Colonic mucosa (tissue), 4 donors: ENCODE measurements at places on chromosomes 16 and 17. TPM values are rescaled to one million over a fixed set of nuclear protein-coding genes. Genes with fewer than 3 reads are reported as not detected.

KRTAP9-8 gene
- total RNA-seq, result not detected

SEPTIN12 gene
- total RNA-seq, result not detected

SULT1A1 gene
- 61.7 TPM for total RNA-seq

SLC16A13 gene
- total RNA-seq, result 13.9 TPM

NOG gene
- 0.27 TPM for total RNA-seq

MPO gene
- total RNA-seq, result not detected

POLR2C gene
- 56.0 TPM for total RNA-seq

EPN3 gene
- total RNA-seq, result 18.3 TPM

CLDN7 gene
- 798 TPM for total RNA-seq

- no peaks in the 10 kb centered on the region for H3K36me3 ChIP-seq
- H3K4me3 ChIP-seq, result no peak overlapping the region
- no peak for DNase-seq
- no peak overlapping the region for H3K27ac ChIP-seq
Observed at GRCh38 chr17:4344926-4345325, 21.5 kb downstream of the UBE2G1 start.

- DNase-seq, result no peak
- H3K27me3 ChIP-seq, result no peaks in the 10 kb centered on the region
- H3K27ac ChIP-seq, result no peak overlapping the region
- no peak overlapping the region for H3K4me3 ChIP-seq
- H3K36me3 ChIP-seq, result no peaks in the 10 kb centered on the region
Observed at GRCh38 chr16:1710811-1711507, 5.0 kb downstream of the MAPK8IP3 start.

- no peaks in the 10 kb centered on the region for H3K36me3 ChIP-seq
- H3K27me3 ChIP-seq, result no peaks in the 10 kb centered on the region
- DNase-seq, result no peak
- H3K4me3 ChIP-seq, result no peak overlapping the region
- H3K4me1 ChIP-seq, result no peaks in the 10 kb centered on the region
Observed at GRCh38 chr17:80504686-80505413, 28.4 kb upstream of the NPTX1 start.

DNA sequence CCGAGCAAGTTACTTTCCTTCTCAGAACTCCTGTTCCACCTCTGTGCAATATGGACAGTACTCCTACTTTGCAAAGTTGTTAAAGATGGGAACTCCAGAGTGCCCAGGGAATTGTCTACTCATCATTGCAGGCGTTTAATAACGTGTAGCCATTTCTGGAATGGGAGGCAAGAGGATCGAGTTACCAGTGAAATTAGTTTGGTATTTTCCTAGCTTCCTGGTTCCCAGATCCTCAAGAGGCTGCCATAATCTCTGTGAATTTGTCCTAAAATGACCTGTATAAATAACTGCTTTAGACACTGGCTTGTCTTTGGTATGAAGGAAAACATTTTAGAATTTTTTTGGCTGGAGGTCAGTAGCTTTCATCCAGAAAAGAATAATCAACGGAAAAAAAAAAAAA is 27.7 kb downstream of the WWOX start:
- no peaks in the 10 kb centered on the region for H3K4me1 ChIP-seq
- no peaks in the 10 kb centered on the region for H3K27me3 ChIP-seq
- no peak for DNase-seq
- H3K27ac ChIP-seq, result no peak overlapping the region

GRCh38 chr17:6903326-6903900 is 71.9 kb upstream of the TEKT1 start:
- no peaks in the 10 kb centered on the region for H3K4me1 ChIP-seq
- H3K27me3 ChIP-seq, result no peaks in the 10 kb centered on the region
- no peak for DNase-seq
- no peak overlapping the region for H3K4me3 ChIP-seq
- H3K27ac ChIP-seq, result no peak overlapping the region

DNA sequence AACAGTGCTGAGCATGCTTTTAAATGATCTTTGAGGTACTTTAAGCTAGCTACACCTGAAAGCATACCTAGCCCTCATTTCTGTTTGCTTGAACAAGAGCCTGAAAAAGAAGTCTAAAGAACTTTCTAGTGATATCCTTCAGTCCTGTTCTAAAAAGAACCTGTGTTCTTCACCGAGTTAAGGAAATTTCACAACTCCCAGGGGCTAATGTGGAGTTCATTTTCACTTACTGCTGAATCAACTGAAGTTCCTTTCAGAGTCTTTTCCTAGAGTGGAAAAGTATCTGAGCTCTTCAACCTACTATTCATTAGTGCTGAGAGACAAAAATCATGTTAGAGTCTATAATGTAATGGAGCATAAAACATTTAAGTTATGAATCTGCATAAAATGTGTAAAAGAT is 66.9 kb downstream of the CHD9 start:
- no peaks in the 10 kb centered on the region for H3K4me1 ChIP-seq
- H3K27ac ChIP-seq, result no peak overlapping the region
- DNase-seq, result no peak
- H3K4me3 ChIP-seq, result no peak overlapping the region

GRCh38 chr16:31568577-31569359 is 41.1 kb downstream of the AHSP start:
- no peaks in the 10 kb centered on the region for H3K4me1 ChIP-seq
- H3K36me3 ChIP-seq, result no peaks in the 10 kb centered on the region
- H3K27ac ChIP-seq, result no peak overlapping the region
- H3K27me3 ChIP-seq, result no peaks in the 10 kb centered on the region
- peak; percentile 20 for DNase-seq

DNA sequence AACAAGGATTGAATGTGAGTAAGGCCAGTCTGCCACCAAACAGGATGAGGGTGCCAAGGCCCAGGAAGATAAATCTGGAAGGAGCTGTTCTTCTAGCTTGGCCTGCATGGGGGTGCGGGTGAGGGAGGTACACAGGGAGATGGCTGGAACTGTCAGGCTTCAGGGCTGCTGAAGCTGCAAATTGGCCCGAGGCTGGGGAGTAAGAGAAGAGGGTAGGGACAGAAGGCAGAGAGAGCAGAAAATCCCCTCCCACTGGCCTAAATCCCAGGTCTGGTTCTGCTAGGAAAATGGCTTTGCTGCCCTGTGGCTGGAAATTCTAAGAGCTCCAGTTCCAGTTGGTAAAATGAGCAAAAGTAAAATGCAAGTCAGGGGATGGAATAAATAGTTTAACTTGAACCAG is 87.9 kb downstream of the CCDC182 start:
- H3K27ac ChIP-seq, result no peak overlapping the region
- no peak overlapping the region for H3K4me3 ChIP-seq
- H3K36me3 ChIP-seq, result no peaks in the 10 kb centered on the region
- no peak for DNase-seq

DNA sequence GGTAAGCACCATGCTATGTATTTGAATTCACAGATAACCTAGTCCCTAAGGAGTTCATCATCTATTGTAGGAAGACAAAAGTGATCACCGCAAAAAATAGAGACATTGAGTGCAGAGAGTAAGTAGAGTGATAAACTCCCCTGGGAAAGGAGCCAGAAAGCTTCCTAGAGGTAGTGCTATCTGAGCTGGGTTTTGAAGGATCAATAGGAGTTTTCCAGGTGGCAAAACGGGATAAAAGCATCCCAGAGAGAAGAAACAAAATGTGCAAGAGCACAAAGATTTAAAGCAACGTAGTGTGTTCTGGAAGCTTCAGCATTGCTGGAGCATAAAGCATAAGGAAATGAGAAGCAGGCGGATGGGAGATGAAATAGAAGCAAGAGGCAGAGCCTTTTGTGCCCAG is 120.7 kb upstream of the PLCG2 start:
- H3K27ac ChIP-seq, result no peak overlapping the region
- DNase-seq, result no peak
- H3K4me1 ChIP-seq, result no peaks in the 10 kb centered on the region
- H3K4me3 ChIP-seq, result no peak overlapping the region
- H3K36me3 ChIP-seq, result peaks cover 20% of the 10 kb centered on the region

GRCh38 chr16:56355786-56356275 is 69.5 kb downstream of the AMFR start:
- H3K27ac ChIP-seq, result no peak overlapping the region
- no peak for DNase-seq

- no peaks in the 10 kb centered on the region for H3K36me3 ChIP-seq
- no peaks in the 10 kb centered on the region for H3K27me3 ChIP-seq
- no peaks in the 10 kb centered on the region for H3K4me1 ChIP-seq
- DNase-seq, result peak; percentile 72
- peak overlapping the region; percentile 66 for H3K27ac ChIP-seq
Observed at GRCh38 chr17:8287651-8288335, 677 bp upstream of the RANGRF start.

DNA sequence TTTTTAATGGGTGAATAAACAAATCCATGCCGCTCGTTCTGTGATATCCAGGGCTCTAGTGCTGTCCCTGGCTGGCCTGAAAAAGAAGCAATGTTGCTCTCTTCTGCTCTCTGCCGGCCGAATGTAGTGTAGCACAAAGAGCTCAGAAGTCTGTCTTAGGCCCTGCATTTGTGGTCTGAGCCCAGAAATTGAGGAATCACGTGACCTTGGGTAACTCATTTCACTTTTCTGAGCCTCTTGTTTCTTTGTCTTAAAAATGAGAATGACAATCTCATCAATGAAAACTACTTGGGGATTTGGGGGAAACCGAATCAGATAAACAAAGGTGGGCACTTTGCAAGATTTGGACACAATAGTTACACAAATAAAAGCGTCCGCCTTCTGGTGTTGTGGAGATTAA is 381.6 kb upstream of the ASIC2 start:
- DNase-seq, result peak; percentile 50
- no peaks in the 10 kb centered on the region for H3K27me3 ChIP-seq
- no peaks in the 10 kb centered on the region for H3K36me3 ChIP-seq

DNA sequence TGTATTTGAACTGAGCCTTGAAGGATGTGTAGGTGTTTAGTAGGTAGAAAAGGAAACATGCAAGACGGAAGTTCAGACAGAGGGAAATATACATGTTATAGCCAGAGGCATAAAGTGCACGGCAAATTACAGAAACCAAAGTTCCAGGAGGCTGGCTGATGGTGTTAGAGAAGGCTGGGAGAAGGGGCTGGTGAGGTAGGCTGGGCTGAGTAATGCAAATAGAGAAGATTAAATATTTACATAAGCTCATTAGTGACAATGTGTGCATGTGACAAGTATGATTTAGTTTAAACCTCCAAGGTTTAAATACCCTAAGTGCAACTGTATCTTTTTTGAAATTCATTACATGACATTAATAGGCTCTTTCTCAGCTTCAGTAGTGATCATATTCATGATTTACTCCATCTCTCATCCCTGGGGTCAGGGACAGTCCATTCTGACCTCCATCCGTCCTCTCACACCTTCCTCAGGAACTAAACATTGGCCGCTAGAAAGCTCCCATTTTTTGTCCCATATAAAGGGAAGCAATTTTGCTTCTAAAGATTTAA is 399.8 kb upstream of the SALL1 start:
- no peaks in the 10 kb centered on the region for H3K27me3 ChIP-seq
- H3K4me3 ChIP-seq, result no peak overlapping the region
- no peaks in the 10 kb centered on the region for H3K4me1 ChIP-seq
- no peaks in the 10 kb centered on the region for H3K36me3 ChIP-seq

DNA sequence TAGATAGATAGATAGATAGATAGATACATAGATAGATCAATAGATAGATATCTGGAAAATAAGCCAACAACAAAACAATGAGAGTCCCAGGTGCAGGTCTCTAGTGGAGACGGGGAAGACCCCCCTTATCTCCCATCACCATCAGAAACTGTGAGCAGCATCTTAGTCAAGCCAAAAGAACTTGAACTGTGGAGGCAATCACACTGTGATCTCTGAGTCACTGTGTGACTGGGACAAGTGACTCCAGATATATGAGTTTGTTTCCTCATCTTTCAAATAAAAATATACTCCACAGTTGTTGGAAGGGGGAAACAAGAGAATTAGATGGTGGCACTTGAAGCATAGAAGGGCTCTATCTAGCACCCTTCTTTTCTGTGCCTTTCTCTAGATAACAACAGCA is 42.1 kb downstream of the NOG start:
- H3K36me3 ChIP-seq, result no peaks in the 10 kb centered on the region
- H3K27me3 ChIP-seq, result no peaks in the 10 kb centered on the region
- H3K27ac ChIP-seq, result no peak overlapping the region
- no peaks in the 10 kb centered on the region for H3K4me1 ChIP-seq

GRCh38 chr16:28126684-28127620 is 63.4 kb upstream of the GSG1L start:
- no peak overlapping the region for H3K4me3 ChIP-seq
- no peak overlapping the region for H3K27ac ChIP-seq
- no peak for DNase-seq
- no peaks in the 10 kb centered on the region for H3K4me1 ChIP-seq
- peaks cover 13% of the 10 kb centered on the region for H3K36me3 ChIP-seq
- H3K27me3 ChIP-seq, result no peaks in the 10 kb centered on the region

DNA sequence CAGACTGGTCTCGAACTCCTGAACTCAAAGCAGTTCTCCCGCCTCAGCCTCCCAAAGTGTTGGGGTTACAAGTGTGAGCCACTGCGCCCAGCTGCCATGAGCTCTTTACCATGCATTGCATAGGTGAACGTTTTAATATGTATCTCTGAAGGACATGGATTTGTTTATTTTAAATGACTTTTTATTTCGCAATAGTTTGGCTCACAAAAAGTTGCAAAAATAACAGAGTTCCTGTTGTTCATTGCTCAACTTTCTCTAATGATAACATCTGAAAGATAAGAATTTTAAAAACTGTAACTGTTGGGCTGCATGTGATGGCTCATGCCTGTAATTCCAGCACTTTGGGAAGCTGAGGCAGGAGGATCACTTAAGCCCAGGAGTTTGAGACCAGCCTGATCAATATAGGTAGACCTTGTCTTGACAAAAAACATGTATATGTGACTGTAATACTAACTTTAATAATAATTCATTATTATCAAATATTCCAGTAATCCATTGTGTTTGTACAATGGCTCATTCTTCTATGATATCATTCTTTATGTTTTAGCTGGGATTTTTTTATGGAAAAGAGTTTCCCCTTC is 80.1 kb downstream of the ABCC1 start:
- no peak overlapping the region for H3K27ac ChIP-seq
- H3K4me3 ChIP-seq, result no peak overlapping the region
- H3K27me3 ChIP-seq, result no peaks in the 10 kb centered on the region
- H3K36me3 ChIP-seq, result no peaks in the 10 kb centered on the region
- H3K4me1 ChIP-seq, result no peaks in the 10 kb centered on the region
- no peak for DNase-seq

GRCh38 chr16:85453194-85453678 is 159.9 kb upstream of the GSE1 start:
- DNase-seq, result no peak
- H3K36me3 ChIP-seq, result no peaks in the 10 kb centered on the region
- H3K4me1 ChIP-seq, result peaks cover 10% of the 10 kb centered on the region

- peak overlapping the region; percentile 32 for H3K4me3 ChIP-seq
- H3K27me3 ChIP-seq, result peaks cover 63% of the 10 kb centered on the region
- DNase-seq, result peak; percentile 19
- H3K36me3 ChIP-seq, result no peaks in the 10 kb centered on the region
- H3K4me1 ChIP-seq, result peaks cover 29% of the 10 kb centered on the region
Observed at GRCh38 chr16:2963074-2963722, 877 bp upstream of the KREMEN2 start.

DNA sequence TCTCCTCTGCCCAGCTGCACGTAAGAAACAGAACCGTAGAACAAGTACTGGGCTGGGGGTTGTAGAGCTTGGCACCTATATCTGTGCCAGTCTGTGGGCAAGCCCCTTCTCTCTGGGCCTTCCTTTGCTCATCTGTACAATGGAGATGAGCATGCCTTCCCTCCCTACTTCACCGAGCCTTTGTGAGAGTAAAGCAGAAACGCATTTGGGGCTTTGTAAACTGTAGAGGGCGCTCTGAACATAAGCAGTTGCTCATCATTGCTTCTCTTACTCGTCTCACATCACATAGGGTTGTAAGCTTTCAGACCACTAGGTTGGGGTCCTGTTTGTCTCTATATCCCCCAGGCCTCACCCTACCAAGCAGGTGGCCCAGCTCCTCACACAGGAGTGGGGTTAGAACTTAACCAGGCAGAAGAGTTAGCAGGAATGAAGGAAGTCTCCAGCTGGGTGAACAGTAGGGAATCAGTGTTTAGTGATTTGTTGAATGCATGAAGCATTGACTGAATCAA is 15.1 kb downstream of the SAMD14 start:
- no peak overlapping the region for H3K4me3 ChIP-seq
- H3K4me1 ChIP-seq, result peaks cover 7% of the 10 kb centered on the region
- H3K27me3 ChIP-seq, result peaks cover 9% of the 10 kb centered on the region
